ENCODE measurements at places on chromosomes 2 and 18.

- no peak overlapping the region for H3K27ac ChIP-seq
- H3K36me3 ChIP-seq, result no peaks in the 10 kb centered on the region
- no peak overlapping the region for H3K4me3 ChIP-seq
- peaks cover 16% of the 10 kb centered on the region for H3K4me1 ChIP-seq
These were observed 2.1 kb upstream of the SKA1 start for GRCh38 chr18:50372743-50373142.

DNA sequence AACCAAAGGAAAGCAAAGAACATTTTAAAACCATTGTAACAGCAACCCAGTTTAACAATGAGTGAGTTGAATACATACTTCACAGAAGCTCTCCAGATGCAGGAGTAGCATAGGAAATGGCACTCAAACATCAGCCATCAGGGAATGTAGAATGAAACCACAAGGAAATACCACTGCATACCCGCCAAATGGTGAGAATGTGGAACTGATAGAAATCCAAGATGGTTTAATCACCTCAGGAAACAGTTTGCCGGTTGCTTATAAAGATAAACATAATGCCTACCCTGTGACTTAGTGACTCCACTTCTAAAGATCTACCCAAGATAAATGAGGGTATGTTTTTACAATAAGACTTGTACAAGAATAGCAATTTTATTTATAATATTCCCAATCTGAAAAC is 132.0 kb downstream of the GALNT1 start:
- no peaks in the 10 kb centered on the region for H3K27me3 ChIP-seq
- no peak overlapping the region for H3K27ac ChIP-seq
- DNase-seq, result no peak
- H3K4me3 ChIP-seq, result no peak overlapping the region

GRCh38 chr2:101360232-101360631 is 27.1 kb downstream of the CREG2 start:
- H3K27me3 ChIP-seq, result no peaks in the 10 kb centered on the region
- no peak overlapping the region for H3K4me3 ChIP-seq

DNA sequence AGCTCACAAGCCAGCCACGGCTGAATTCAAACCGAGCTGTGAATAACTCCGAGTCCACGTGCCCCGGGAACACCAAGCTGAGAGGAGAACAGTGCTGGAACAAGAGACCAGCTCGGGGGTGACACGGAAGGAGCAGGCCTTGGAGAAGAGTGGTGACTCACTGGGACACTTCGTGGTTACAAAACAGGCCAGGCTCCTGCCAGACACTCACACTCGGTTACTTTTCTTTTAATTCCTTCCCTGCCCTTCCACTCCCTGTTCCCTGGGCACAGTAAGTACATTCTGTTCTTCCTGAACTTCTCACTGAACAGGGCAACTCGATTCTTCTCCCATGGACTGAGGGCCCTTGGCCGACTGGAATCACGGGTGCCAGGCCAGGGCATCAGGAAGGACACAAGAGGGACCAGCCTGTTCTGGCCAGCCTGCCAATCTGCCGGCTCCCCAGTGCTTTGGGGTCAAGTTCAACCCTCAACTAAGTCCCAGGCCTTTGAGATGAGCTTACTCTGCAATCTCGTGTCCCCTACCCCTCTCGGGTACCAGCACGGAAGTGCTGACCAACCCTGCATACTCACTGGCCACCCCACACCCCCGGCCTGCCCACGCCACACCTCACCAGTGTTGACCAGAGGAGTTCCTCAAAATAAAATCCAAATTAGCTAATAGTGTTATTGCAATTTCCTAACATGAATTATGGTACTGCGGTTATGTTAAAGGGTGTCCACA is 87.5 kb downstream of the TFCP2L1 start:
- no peak overlapping the region for H3K27ac ChIP-seq
- no peaks in the 10 kb centered on the region for H3K4me1 ChIP-seq
- H3K27me3 ChIP-seq, result no peaks in the 10 kb centered on the region
- no peak for DNase-seq

GRCh38 chr2:237271698-237272652 is 142.0 kb downstream of the COL6A3 start:
- H3K36me3 ChIP-seq, result no peaks in the 10 kb centered on the region
- no peak overlapping the region for H3K27ac ChIP-seq
- DNase-seq, result no peak
- H3K27me3 ChIP-seq, result no peaks in the 10 kb centered on the region
- no peak overlapping the region for H3K4me3 ChIP-seq

All from B cell (primary cell).